ENCODE measurements at places on chromosomes 6 and 20. TPM values are rescaled to one million over a fixed set of nuclear protein-coding genes. Genes with fewer than 3 reads are reported as not detected.

DNA sequence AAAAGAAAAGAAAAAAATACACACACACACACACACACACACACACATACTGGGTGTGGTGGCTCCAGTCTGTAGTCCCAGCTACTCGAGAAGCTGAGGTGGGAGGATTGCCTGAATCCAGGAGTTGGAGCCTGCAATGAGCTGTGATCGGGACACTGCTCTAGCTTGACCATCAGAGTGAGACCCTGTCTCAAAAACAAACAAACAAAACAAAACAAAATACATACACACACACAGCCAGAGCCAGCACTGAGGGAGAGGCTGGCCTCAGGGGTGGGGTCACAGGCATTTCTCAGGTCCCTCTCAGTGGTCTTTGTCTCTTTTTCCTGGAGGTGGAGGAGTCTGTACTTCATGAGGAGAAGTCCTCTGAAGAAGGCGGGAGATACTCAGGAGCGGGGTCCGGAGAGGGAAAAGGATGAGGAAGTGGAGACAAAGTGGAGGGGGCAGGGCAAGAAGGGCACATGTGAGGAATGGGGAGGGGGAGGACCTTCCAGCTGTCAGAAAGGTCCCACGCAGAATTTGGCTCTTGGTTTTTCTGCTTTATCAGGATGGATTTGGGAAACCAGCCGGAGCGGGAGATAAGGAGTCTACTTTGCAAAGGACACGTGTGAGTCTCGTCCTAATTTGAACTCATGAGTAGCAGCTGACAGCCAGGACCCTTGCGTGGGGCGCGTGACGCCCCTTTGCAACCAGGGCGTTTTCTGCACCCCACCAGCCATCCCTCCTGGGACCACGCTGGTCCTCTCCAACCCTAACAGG lies 7.7 kb upstream of the MICB start:
- DNase-seq: no peak

GRCh38 chr20:5770231-5770986 lies 20.2 kb downstream of the SHLD1 start:
- DNase-seq: peak; percentile 60

GRCh38 chr6:142478117-142478516 lies 176.3 kb downstream of the ADGRG6 start:
- peak; percentile 18 for DNase-seq

- DNase-seq: no peak
Measured at GRCh38 chr6:168507730-168508129, 66.7 kb downstream of the SMOC2 start.

The EDN3 gene
- not detected for total RNA-seq

DNA sequence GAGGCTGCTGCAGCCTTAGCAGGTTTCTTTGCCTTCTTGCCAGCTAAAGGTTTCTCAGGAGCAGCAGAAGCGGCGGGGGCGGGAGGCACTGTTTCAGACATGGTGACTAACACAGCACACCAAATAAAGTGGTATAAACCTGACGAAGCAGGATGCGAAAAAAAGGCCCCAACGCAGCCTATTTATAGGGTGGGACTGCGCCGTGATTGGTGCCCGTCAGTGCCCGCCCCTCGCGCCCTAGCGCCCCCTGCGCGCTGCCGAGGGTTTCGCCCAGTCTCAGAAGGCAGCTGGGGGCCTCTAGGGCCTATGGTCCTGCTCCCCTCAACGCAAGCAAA lies 55.0 kb downstream of the TRIM38 start:
- peak; percentile 92 for DNase-seq

GRCh38 chr6:85418059-85418458 lies 31.8 kb upstream of the NT5E start:
- peak; percentile 75 for DNase-seq

The TLDC2 gene
- 0.50 TPM for total RNA-seq

DNA sequence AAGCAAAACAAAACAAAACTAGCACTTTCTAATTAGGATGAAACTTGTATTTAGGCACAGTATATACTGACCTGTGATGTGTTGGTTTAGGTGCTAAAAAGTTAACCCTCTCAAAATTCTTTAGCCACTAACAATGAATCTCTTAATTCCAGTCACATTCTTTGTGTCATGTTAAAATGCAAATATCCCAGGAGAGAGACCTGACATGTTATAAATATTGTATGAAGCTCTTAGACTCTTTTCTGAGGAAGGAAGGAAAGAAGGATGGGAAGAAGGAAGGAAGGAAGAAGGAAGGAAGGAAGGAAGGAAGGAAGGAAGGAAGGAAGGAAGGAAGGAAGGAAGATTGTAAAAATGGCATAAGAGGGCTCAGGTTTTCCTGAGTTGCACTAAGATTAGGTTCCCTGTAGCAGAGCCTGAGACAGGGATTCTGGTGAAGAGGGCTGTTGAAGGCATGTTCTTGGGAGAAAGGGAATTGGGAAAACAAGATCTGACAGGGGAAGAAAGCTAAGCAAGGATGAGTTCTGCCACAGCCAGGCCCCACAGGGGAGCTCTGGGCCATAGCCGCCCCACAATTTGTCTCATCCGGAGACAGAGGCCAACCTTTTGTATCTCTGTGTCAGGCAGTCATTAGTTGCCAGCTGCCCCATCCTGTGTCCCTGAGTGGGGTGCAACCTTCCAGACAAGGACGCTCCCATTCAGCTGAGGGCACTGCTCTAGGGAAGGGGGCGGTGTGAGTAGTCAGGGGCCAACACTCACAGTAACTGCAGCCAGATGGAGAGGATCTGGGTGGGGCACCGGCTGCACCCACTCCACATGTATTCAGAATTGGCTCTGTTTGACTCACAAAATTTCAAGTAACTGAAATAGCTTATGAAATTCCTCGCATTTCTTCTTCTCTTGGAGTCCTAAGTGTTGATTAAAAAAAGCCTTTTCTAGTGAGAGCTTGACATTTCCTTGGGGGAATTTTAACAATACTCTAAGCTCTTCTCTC lies 189.3 kb upstream of the ARG1 start:
- no peak for DNase-seq

DNA sequence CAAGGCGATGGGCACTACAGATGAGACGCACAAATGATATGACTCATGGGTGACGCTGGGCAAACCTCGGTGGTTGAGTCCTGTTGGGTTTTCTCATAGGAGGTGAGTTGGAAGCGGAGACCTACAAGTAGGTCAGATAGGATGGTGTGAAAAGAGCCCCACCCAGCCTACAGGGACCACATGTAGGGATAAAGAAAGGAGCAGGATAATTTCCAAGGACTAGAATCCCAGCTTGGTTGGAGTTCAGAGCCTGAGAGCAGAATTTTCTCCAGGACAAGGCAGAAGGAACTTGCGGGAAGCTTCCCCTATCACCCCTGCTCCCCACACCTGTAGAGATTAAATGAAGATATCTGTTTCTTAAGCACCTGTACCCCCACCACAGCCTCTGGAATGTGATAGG lies 489.7 kb upstream of the CDH4 start:
- DNase-seq: no peak

All from renal cortical epithelial cell (primary cell).